Stimulated activated CD4-positive, alpha-beta T cell treated with anti-CD3 and anti-CD28 coated beads, Interleukin-2, amount 100 ng/mL, for 48 hours (primary cell): ENCODE measurements at places on chromosomes 12 and 14.

GRCh38 chr14:105491366-105491973 is 424 bp downstream of the TEDC1 start:
- DNase-seq = peak; percentile 96

- no peak for DNase-seq
Observed at GRCh38 chr14:75373133-75373532, 54.7 kb upstream of the JDP2 start.

DNA sequence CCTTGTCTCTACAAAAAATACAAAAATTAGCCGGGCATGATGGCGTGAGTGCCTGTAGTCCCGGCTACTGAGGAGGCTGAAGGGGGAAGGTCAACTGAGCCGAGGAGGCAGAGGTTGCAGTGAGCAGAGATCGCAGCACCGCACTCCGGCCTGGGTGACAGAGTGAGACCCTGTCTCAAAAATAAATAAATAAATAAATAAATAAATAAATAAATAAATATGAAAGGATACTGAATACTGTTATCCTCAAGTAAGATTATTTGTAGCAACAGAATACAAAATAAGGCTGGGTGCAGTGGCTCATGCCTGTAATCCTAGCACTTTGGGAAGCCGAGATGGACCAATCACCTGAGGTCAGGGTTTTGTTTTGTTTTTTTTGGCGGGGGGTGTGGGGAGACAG is 1.9 kb downstream of the RNF41 start:
- no peak for DNase-seq

- DNase-seq = no peak
Observed at GRCh38 chr12:54251667-54252284, 28.1 kb downstream of the CBX5 start.

GRCh38 chr12:1656902-1657301 is 27.9 kb downstream of the WNT5B start:
- DNase-seq = no peak

DNA sequence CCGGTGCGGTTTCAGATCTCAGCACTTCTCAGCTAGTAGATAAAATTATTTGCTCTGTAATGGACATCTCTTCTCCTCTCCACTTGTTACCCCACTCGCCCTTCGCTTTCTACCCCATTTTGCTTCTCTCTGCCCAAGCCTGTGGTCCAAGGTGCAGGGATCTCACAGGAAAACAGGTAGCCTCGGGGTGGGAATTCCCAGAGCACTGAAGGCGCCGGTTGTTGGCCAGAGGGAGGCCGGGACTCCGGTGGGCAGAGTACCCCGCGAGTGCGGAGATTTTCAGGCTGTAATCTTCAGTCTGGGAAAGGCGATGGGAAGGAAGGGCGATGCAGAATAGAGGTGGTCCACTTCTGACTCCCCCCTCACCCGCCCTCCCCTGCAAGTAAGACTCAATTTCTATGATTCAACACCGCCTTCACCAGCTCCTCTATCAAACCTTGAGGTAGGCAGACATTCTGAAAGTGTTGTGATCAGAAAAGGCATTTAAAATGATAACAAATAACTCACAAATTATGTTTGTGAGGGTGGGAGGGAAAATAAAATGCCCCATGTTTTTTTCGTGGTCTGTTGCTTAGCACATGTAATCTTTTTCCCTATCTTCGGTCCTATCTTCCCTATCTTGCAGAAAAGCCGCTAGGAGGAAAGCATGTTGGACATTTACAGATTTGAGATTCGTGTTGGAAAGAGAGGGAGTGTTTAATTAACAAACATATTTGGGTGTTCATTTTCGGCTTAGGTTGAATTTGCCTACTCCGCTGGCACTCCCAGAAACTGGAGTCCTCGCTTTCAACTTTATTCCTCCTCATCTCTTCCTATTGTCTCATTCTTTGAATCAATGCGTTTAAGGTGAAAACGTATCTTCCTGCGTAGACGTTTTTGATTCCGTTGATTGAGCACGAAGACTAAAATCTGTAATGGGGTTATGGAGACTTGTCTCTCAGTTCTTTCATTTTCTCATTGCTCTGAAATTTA is 8.5 kb downstream of the FOXG1 start:
- DNase-seq = no peak

DNA sequence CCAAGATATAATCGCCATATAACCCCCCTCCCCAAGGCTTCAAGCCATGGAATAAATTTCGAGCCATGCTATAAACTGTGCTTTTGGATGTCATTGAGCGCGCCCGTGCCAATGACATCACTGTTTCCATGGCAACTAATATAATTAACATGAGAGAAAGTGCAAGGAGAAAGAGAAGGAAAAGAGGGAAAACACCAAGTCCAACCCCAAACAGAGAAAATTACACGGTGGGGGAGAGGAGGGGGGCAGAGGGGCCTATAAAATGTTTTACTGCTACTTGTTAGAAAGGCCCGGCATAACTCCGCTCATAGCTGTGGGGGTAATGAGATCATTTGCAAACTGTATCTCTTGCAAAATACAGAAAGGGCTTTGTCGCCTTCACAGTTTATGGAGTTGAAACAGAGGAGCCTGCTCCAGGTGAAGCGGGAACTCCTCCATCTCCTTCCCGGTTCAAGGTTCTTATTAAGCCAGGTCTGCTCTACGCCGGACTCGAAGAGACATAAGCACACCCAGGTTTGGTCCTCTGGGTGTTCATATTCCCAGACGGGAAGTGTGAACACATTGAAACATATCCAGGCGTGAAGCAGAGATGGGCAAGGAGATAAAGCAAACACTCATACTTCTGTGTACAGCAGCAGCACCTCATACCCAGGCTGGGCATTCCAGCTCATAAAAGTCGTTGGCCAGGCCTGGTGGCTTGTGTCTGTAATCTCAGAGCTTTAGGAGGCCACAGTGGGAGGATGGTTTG is 99.1 kb upstream of the MAP1LC3B2 start:
- DNase-seq = no peak

DNA sequence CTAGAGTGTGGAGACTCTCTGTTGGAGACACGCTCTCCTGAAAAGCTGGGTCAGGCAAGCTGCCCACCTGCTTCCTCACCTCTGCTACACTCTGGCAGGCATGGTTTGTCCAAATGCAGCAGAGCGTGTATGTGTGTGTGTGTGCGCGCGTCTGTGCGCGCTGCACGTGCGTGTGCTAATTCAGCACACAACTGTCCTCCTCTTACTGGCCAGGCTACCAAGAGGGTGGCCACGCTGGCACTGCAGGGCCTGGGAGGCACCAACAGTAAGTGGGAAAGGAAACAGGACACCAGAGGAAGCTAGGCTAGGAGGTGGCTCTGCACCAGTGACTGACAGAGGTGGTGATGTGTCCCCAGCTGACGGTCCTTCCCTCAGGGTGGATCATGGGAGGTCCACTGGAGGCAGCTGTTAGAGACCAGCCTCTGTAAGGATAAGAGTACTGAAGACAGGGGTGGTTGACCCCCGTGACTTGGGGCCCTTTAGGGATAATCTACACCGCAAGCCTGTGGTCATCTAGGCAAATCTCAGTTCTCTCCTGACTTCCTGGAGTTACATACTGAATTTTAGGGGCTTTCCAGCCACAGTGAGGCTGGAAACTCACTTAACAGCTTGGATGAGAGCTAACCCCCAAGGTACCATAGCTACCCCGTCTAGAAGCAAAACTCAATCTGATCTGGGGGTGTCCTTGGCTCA is 15.6 kb upstream of the TFCP2 start:
- no peak for DNase-seq

DNA sequence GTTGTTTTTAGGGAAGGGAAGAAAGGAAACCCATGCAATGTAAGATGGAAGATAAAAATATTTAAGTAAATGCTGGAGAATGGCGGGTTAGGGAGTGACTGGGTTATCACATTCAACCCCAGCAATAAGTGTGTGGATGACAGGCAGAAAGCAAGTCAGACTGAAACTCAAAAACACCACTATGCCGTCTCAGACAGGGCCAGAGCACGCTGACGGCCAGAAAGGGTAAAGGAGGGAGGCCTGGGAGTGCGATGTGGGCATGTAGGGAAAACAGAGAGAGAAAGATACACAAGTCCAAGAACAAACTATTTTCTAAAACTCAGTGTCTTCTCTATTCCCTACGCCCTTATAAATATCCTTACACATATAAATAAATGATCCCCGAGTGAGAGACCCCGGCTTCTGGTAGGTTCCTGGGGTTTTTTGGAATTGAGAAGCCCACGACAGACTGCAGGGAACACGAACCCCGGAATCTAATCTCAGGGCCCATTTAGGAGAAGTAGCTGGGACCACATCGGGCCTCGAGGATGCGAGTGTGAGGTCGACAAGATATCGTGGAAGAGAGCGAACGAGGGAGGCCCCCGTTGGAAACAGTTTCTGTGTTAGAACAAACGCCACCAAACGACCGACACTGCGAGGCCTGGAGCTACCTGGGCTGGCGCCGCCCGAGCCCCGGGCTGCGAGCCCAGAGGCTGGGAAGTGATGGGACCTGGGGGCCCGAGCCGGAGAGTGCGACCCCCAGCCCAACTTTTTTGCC is 735 bp upstream of the OTX2 start:
- no peak for DNase-seq
